ENCODE measurements at places on chromosomes 6 and 20. TPM values are rescaled to one million over a fixed set of nuclear protein-coding genes. Genes with fewer than 3 reads are reported as not detected.

Gene MLN
- total RNA-seq, result not detected

Gene HSPA1L
- total RNA-seq, result 0.78 TPM

Gene THEMIS
- not detected for total RNA-seq

Gene PET117
- total RNA-seq, result 10.8 TPM

Gene RAD21L1
- 0.52 TPM for total RNA-seq

Gene MUCL3
- total RNA-seq, result not detected

Gene RIPOR2
- total RNA-seq, result 1.8 TPM

Gene INSM1
- total RNA-seq, result not detected

Gene THBS2
- total RNA-seq, result 441 TPM

Gene ACSS2
- 97.2 TPM for total RNA-seq

Gene PTPN1
- total RNA-seq, result 31.3 TPM

Gene SLA2
- total RNA-seq, result not detected

Gene ARFGEF3
- total RNA-seq, result 0.08 TPM

Measured in epithelial cell of alveolus of lung (primary cell).